HT1080 (cell line): ENCODE measurements at places on chromosomes 5 and 9. TPM values are rescaled to one million over a fixed set of nuclear protein-coding genes. Genes with fewer than 3 reads are reported as not detected.
A peak's percentile ranks its signal among the peaks of the same experiment; 100 is the strongest.

The IER5L gene
- total RNA-seq = 58.9 and 76.5 TPM in 2 replicates

The ZFP37 gene
- 0.94 and 1.2 TPM in 2 replicates for total RNA-seq

The BAAT gene
- total RNA-seq = 0.03 TPM in 1 of 2 replicates, not detected in the other

The TAF11L11 gene
- not detected in 2 replicates for total RNA-seq

The NTRK2 gene
- not detected in 2 replicates for total RNA-seq

The NR2F1-AS1 gene
- 2.2 and 3.0 TPM in 2 replicates for total RNA-seq

The GALT gene
- total RNA-seq = 11.2 and 15.0 TPM in 2 replicates

The PCDHA12 gene
- total RNA-seq = not detected in 2 replicates

The IFNB1 gene
- total RNA-seq = not detected in 2 replicates

The ACTBL2 gene
- total RNA-seq = 0.47 and 0.80 TPM in 2 replicates

The EQTN gene
- not detected in 2 replicates for total RNA-seq

The ELOVL7 gene
- 2.6 and 4.4 TPM in 2 replicates for total RNA-seq

GRCh38 chr5:75653521-75653920 lies 42.3 kb downstream of the ANKDD1B start:
- no peak for DNase-seq

DNA sequence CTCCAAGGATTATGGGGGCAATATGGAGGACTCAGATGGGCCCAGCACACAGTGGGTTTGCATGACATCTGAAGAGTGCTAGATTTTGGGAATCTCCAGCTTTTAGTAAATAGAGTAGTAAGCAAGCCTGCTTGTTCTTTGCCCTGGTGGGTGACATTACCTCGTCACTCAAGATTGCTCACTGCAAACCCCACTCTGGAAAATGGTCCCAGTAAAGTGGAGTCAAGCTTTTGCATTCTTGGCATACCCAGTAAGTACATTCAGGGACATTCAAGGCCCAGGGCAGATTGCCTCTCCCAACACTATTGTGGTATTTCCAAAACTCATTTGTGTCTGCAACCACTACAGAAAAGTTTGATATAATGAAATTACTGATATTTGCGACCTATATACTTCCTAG lies 118.5 kb downstream of the INVS start:
- DNase-seq = no peak

GRCh38 chr5:141816598-141817399 lies 61.4 kb downstream of the PCDH1 start:
- no peak for DNase-seq

GRCh38 chr9:136052991-136053756 lies 41.9 kb downstream of the NACC2 start:
- DNase-seq = no peak

- DNase-seq = no peak
Observed at GRCh38 chr5:81544351-81545018, 150.6 kb upstream of the ACOT12 start.

- no peak for DNase-seq
Observed at GRCh38 chr9:69578026-69578425, 94.1 kb downstream of the APBA1 start.

DNA sequence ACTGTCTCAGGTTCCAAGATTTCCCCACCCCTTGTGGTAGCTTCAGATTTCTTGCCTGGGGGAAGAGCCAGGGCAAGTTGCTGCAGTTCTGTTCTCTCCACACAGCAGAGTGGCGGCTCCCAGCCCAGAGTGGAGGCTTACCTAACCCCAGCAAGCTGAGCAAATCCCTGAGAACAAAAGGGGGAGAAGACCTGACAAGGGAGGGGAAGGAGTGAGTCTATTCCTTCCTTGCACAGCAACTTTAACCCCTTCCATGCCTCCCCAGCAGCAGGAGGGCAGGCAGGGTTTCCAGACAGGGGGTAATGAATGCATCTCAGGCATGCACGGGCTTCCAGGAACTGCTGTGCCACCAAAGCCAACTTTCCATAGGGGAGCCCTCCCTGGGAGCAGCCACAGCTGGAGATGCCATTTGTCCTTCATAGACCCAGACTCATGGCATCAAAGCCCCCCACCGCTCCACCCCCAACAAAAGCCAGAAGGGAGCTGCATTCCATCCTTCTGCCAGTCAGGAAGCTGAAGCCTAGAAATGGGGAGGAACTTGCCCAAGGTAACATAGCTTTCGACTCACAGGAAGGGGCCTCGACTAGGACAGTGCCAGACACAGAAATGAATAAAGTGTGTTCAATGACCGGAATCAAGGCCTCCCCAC lies 28.8 kb upstream of the FAT2 start:
- DNase-seq = no peak

- no peak for DNase-seq
Observed at GRCh38 chr9:36492865-36493264, 79.8 kb upstream of the MELK start.

DNA sequence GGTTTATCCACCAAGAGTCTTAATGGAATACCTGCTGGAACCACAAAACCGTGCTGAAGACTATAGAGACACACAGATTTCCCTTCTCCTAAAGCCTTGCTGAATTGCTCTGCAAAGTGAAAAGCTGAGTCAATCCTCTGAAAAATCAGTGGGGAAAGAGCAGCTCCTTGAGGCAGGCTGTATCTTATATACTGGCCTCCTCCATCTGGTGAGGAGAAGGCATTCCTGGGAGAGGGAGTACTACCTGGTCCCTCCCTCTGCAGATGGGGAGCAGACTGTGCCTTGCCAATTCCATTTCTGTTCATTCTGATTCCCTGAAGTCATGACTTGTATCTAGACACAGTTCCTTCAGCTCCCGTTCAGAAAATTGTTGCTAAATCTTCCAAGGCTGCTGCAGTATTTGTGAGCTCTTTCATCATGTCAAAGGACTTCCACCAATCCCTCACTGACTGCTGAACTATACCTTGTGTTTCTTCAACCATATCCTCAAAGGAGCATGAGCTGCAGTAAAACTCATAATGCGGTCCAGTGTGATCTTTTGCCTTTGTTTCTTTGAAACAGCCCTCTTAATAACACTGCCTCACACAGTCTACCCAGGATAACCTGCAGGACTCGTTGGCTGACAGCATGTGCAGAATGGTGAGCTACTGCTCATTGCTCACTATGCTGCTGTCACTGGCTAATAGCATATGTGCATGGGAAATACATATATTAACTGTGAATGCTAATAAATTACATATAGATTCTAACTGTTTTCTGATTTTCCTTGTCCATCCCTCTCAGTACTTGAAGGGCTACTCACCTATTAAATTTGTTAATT lies 84.5 kb downstream of the FOXD1 start:
- DNase-seq = no peak

DNA sequence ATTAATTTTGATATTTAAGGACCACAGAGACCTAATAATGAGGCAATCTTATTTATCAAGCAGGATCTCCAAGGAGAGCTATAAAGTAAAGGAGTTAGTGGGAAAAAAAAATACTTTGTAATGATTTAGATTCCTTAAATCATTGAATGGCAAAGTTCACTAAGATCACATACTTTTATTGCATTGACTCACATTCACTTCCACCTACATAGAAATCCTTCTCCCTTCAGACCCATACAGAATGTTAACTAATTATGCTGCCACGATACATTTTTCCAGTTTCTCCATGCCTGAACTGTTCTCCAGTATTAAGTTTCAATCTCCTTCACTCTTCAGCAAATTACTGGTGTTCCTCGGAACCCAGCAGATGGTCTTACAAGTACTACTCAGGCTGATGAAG lies 388.7 kb downstream of the EFNA5 start:
- peak; percentile 13 for DNase-seq

DNA sequence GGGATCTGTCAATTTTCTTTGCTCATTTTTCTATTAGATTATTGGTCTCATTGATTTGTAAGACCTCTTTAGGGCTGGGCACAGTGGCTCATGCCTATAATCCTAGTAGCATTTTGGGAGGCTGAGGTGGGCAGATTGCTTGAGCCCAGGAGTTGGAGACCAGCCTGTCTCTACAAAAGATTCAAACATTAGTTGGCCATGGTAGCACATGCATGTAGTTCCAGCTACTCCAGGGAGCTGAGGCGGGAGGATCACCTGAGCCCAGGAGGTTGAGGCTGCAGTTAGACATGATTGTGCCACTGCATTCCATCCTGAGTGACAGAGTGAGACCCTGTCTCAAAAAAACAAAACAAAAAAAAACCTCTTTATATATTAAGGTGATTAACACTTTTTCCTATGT lies 6.4 kb upstream of the SHROOM1 start:
- DNase-seq = no peak

- DNase-seq = peak; percentile 22
Observed at GRCh38 chr5:39638813-39639212, 214.0 kb upstream of the DAB2 start.

DNA sequence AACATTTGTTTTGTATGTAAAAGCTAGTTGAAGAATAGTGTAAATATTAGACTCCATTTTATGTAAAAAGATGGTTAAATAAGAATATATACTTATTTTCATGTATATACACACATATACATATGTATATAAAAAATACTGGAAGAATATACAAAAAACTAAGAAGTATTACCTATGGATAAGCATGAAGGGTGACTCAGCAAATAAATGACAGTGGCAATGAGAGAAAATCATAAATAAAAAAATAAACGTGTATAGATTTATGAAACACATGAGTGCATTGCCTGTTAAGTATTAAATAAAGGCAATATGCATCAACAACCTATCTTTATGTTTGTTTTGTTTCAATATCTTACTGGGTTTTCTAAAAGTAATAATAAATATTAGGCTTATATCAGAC lies 435.3 kb downstream of the CYLC2 start:
- DNase-seq = no peak

GRCh38 chr5:115069087-115069968 lies 100.4 kb downstream of the TRIM36 start:
- DNase-seq = peak; percentile 56
